H9 (cell line): ENCODE measurements at places on chromosomes 3 and 15. TPM values are rescaled to one million over a fixed set of nuclear protein-coding genes. Genes with fewer than 3 reads are reported as not detected.

DNA sequence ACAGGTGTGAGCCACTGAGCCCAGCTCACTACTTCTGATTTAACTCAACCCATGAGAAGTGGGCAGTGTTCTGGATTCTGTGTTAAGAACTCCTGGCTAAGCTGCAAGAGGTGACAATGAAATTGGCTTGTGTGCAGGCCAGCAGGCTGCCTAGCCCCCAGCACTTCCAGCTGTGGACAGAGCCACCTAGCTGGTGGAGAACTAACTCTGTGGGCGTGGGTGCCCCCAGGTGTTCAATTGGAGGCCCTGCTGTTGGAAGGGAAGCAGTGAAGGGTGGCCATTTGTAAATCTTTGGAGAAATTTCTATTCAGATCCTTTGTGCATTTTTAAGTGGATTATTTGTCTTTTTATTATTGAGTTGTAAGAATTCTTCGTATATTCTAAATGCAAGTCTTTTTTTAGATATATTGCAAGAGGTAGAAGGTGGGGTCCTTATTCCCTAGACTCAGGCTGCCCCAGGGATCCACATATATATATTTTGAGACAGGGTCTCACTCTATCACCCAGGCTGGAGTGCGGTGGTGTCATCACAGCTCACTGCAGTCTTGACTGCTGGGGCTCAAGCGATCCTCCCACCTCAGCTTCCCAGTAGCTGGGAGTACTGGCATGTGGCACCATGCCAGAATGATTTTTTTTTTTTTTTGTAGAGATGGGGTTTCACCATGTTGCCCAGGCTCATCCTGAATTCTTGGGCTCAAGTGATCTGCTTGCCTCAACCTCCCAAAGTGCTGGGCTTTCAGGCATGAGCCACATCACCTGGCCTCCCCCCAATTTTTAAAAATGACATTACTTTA lies 7.2 kb upstream of the SCAMP5 start:
- DNase-seq: peak; percentile 73

DNA sequence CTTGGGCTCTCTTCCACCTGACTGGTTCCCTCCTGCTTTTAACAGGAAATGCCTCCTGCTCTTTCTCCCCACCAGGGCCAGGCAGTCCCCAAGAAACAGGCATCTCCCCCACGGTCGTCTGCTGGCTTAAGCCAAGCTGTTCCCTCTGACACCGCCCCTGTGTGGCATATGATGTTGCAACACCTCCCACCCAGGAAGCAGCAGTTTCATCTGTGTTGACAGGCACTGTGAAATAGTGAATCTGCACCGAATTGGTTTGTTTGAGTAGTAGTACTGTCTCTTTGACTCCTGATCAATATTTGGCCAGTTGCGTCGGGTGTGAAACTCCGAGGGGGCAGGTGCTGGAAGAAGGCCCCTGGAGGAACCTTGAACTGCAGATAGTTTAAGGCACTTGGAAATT lies 188.8 kb downstream of the FEZF2 start:
- no peak for DNase-seq

FYCO1 gene
- 10.4 and 10.6 TPM in 2 replicates for total RNA-seq

- DNase-seq: no peak
These were observed 25.3 kb downstream of the STARD5 start for GRCh38 chr15:81298611-81299010.

- no peak for DNase-seq
These were observed 50.0 kb downstream of the TM4SF18 start for GRCh38 chr3:149283401-149283800.

CDHR4 gene
- total RNA-seq: not detected in 2 replicates

GRCh38 chr3:94561094-94561493 lies 498.2 kb downstream of the NSUN3 start:
- no peak for DNase-seq

- DNase-seq: no peak
These were observed 31.9 kb downstream of the UBE2E1 start for GRCh38 chr3:23837691-23838090.

VILL gene
- total RNA-seq: 3.2 and 3.8 TPM in 2 replicates

GRCh38 chr3:185540695-185541094 lies 11.7 kb downstream of the LIPH start:
- no peak for DNase-seq

GRCh38 chr3:12947504-12948369 lies 106.4 kb upstream of the RPL32 start:
- DNase-seq: peak; percentile 45

GRCh38 chr3:133995264-133995663 lies 34.5 kb downstream of the SLCO2A1 start:
- peak; percentile 8 for DNase-seq

GRCh38 chr3:127637546-127637945 lies 8.6 kb downstream of the PODXL2 start:
- DNase-seq: no peak

DNA sequence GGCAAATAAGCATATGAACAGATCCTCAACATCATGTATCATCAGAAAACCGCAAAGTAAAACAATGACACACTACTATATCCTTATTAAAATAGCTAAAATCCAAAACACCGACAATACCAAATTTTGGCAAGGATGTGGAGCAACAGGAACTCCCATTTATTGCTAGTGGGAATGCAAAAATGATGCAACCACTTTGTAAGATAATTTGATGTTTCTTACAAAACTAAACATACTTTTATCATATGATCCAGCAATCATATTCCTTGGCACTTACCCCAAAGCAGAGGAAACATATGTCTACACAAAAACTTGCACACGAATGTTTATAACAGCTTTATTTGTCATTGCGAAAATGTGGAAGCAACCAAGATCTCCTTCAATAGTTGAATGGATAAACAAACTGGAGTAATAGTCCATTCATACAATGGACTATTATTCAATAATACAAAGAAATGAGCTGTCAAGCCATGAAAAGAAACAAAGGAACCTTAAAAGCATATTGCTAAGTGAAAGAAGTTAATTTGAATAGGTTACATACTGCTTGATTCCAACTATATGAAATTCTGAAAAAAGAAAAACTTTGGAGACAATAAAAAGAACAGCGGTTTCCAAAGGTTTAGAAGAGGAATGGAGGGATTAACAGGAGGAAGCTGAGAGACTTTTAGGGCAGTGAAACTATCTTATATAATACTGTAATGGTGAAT lies 172.0 kb downstream of the VPS13C start:
- no peak for DNase-seq

GRCh38 chr3:5054098-5054497 lies 68.0 kb upstream of the ARL8B start:
- no peak for DNase-seq

DNA sequence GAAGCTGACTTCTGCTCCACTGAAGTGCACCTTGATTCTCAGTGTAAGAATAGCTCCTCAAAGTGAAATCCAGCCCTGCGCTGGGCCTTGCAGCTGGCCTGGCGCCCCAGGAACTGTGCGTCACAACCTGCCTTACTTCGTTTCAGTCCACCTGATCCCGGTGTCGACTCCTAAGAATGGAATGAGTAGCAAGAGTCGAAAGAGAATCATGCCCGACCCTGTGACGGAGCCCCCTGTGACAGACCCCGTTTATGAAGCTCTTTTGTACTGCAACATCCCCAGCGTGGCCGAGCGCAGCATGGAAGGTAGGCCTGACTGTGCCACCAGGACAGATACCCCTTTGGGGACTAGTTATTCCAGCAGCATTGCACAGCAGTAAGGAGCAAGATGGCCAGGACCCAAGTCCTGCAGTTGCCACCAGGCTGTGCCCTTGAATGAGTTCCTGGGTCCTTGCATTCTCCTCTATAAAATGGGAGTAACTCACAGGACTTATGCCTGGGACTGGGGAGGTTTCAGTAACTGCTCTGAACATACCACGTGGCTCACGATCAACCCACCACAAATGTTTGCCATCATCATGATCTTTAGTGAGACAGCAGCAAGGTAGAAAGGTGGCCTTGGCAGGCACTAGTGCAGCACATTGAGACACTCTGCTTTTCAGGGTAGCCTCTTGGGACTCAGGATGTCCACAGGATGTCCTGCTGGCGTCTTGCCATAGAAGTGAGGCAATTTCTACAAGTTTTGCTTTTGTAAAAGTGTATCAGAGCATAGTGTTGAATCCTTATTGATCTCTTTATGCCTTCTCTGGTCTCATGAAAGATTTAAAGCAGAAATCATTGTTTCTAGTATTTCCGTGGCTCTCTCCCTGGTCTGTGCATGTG lies 46.8 kb downstream of the PXYLP1 start:
- DNase-seq: no peak

DNA sequence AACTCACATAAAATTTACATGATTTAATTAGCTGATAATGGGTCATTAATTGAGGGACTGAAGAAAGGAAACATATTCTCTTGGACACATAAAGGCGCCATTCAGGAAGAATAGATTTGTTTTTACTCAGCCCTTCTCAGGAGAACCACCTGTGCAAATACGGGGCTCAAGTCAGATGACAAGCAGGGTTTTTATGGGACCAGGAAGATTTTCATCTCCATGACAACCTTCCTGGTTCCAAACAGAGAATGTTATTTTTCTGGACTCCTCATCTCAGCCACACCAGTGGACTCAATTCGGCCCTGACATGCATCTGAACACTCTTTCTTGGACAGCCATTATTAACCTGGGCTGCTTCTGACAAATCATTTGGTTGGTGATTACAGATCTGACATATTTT lies 120.5 kb downstream of the PDZRN3 start:
- no peak for DNase-seq

GRCh38 chr3:142287866-142288638 lies 62.7 kb upstream of the GK5 start:
- no peak for DNase-seq

PIERCE2 gene
- 0.44 TPM in 1 of 2 replicates, not detected in the other for total RNA-seq

DNA sequence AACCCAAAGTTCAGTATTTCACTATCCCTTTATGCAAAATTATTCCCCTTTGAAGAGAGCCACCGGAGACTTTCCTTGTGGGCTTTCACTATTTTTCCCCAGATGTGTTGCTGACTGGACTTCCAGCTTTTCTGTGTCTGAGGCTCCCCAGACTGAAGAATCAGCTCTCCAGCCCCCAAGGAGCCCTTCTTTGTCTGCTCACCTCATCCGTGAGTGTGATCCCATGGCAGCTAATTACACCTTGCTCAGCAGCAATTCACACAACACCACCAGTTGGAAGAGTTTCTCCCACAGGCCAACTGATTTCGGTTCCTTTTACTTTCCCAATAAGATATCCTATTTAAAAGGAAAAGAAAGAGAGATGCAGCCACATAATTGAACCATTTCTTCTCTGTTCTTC lies 249.5 kb upstream of the TRIM42 start:
- DNase-seq: no peak

GRCh38 chr15:99168601-99169580 lies 64.0 kb downstream of the SYNM start:
- no peak for DNase-seq

DNA sequence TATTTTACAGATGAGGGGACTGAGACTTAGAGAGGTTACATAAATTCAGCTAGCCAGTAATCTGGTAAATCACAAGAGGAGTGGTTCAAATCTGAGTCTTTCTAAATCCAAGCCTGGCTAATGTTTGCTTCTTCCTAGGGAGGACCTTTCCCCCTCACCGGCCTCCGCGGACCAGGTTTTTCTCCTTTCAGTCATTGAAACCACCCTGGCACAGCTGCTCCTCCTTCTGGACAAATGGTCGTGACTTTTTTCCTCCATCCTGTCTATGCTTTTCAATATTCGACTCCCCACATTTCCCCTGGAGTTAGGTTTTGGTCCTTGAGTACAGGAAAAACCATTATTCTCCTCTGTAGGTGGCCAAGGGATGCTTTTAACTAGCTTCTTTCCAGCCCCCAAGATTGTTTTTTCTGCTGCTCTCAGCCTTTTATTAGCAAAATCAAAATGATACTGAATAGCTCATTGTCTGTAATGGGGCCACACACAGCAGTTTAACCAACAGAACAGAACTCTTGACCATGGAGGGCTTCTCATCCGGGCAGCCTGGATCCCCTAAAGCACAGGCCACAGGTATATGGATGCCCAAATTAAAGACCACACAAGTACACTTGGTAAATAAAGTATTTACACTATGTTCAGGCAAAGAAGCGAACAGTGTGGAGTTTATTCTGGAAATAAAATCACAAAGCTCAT lies 85.9 kb upstream of the KLHL25 start:
- DNase-seq: no peak

BHLHE40 gene
- total RNA-seq: 3.9 and 4.1 TPM in 2 replicates

DLEC1 gene
- 2.0 and 2.1 TPM in 2 replicates for total RNA-seq

- DNase-seq: no peak
These were observed 48.9 kb upstream of the ALCAM start for GRCh38 chr3:105317841-105318240.

FBXL22 gene
- 0.48 and 0.52 TPM in 2 replicates for total RNA-seq

DNA sequence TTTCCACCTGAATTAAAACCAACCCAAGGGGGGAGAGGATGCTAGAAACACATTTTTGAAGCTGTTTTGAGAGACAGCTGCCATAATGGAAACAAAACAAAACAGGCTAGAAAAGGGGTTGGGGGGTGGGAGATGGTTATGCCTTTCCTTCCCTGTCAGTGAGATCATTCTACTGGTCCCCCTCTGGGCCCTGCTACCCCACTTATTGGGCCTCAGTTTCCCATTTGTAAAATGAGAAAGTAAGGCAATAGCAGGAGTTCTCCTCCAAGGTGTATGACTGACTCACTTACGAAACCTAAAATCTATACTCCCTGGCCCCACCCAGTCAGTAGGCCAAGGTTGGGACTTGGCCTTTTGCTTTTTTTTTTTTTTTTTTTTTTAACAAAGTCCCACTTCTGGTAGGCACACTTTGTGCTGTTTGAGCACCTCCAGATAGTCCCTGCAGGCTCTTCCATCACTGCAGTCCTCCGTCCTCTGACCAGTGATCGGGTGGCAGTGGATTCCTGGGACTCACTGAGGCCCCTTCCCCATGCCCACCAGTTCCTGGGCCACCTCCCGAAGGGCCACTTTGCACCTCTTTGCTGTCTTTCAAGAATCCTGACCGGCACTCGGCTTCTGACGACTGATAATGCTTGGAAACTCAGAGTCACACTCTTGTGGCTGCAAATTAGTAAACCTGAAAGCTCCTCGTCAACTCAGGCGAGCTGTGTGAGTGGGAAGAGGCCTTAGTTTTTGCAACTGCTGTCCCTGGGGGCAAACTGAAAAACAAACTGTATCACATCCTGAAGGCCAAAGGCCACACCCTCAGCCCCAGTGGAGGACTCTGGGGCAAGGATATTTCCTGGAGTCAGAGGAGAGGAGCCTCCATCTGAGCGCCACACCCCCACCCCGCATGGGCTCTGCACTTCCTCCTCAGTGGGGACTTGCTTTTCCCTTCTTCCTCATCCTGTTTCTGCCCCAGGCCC lies 6.7 kb upstream of the PSTPIP1 start:
- DNase-seq: peak; percentile 1

GRCh38 chr15:75232826-75233503 lies 25.2 kb upstream of the GOLGA6C start:
- no peak for DNase-seq

DNA sequence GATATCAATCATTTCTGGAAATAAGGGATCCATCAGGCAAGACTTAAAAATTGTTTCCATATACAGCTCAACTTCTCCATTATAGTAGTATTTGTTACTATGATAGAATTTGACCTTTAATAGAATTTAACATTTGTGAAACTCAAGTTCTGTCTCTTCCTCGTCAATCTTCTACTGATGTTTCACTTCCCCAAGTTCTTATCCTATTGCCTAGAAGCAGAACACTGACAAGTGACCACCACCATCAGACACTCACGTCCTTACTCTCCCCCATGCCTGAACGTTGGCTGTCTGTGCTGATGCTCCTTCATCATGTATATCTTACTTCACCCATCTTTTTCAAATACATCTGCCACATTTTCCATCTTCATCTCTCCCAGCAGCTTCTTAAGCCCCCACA lies 26.6 kb upstream of the TAFA4 start:
- no peak for DNase-seq

ZNF639 gene
- 44.1 and 44.7 TPM in 2 replicates for total RNA-seq
